ENCODE measurements at places on chromosomes 13 and 19. TPM values are rescaled to one million over a fixed set of nuclear protein-coding genes. Genes with fewer than 3 reads are reported as not detected.

OR4F17 gene
- total RNA-seq = not detected

RNF17 gene
- total RNA-seq = not detected

SPTBN4 gene
- not detected for total RNA-seq

FSD1 gene
- 13.1 TPM for total RNA-seq

EPSTI1 gene
- total RNA-seq = 2.3 TPM

ALKBH6 gene
- total RNA-seq = 11.3 TPM

CRB3 gene
- total RNA-seq = not detected

POLR1G gene
- total RNA-seq = 20.9 TPM

FEM1A gene
- total RNA-seq = 19.3 TPM

GNG8 gene
- not detected for total RNA-seq

KLK5 gene
- total RNA-seq = not detected

KLK4 gene
- not detected for total RNA-seq

PRTN3 gene
- total RNA-seq = not detected

WDR87 gene
- total RNA-seq = not detected

FOXA3 gene
- under 0.01 TPM for total RNA-seq

TNNT1 gene
- total RNA-seq = not detected

MEGF8 gene
- 49.0 TPM for total RNA-seq

C13orf42 gene
- total RNA-seq = not detected

FFAR1 gene
- total RNA-seq = not detected

ZNF723 gene
- not detected for total RNA-seq

CBARP gene
- 6.4 TPM for total RNA-seq
